ENCODE measurements at places on chromosomes 11 and 22.
A peak's percentile ranks its signal among the peaks of the same experiment; 100 is the strongest.

- DNase-seq = no peak
These were observed 1.5 kb upstream of the CLDN5 start for GRCh38 chr22:19525666-19526065.

DNA sequence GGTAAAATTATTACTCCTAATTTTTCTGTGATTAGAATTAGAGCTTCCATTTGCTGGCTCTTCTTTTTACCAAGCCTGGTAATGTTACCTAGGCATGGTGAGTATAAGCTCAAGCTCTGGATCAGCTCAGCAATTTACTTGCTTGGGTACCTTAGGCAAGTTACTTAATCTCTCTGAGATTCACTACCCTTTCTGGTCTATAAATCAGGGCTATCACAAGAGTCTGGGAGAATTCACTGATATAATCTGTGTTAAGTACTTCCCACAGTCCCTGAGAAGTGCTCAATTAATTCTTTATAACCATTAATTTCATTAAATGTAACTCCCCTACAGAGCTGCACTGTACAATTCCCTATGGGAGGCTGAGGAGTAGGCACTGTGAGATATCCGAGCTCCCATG is 44.2 kb downstream of the TMEM123 start:
- DNase-seq = no peak

- no peak for DNase-seq
These were observed 3.6 kb upstream of the MED15 start for GRCh38 chr22:20503816-20504215.

GRCh38 chr22:33650244-33650643 is 270.0 kb downstream of the LARGE1 start:
- DNase-seq = no peak

GRCh38 chr11:19978668-19979518 is 181.4 kb downstream of the DBX1 start:
- DNase-seq = peak; percentile 69

DNA sequence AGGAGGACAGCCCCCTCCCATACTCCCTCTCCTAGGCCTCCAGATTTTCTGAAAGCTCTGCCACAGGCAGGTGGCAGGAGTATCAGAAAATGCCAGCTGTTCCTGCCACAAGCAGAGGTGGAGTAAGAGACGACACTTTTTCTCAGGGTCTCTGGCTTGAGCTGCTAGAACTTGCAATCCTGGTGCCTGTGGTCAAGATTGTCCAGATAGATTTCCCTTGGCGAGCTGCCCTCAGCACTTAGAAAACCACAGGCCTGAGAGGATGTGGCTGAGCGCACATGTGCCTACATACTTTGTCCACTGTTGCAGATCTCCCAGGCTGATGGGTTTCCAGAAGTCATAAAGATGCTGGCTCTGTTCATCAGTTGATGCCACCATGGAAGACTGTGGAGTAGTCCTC is 65.7 kb upstream of the NAV2 start:
- DNase-seq = no peak

DNA sequence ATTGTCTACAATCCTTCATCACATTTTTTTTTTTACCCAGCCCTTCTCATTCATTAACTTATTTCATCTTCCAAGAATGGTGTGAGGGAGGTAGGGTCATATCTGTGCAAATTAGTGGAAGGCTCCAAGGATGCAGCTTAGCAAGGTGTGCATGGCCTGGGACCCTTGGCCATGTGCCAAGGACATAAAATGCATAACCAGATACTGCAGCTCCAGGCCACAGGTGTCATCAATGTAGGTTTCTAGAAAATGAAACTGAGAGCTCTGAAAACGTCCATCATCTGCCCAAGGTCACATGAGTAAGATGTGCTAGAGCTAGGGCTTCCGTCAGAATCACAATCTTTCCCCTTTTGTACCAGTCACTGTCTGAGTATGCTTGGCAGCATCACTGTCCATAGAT is 29.8 kb downstream of the ANKK1 start:
- DNase-seq = no peak

GRCh38 chr11:17529844-17530185 is 14.4 kb downstream of the USH1C start:
- DNase-seq = no peak

GRCh38 chr22:41775976-41776375 is 24.5 kb upstream of the CCDC134 start:
- DNase-seq = no peak

GRCh38 chr22:44870021-44870420 is 117.6 kb downstream of the ARHGAP8 start:
- DNase-seq = peak; percentile 27

DNA sequence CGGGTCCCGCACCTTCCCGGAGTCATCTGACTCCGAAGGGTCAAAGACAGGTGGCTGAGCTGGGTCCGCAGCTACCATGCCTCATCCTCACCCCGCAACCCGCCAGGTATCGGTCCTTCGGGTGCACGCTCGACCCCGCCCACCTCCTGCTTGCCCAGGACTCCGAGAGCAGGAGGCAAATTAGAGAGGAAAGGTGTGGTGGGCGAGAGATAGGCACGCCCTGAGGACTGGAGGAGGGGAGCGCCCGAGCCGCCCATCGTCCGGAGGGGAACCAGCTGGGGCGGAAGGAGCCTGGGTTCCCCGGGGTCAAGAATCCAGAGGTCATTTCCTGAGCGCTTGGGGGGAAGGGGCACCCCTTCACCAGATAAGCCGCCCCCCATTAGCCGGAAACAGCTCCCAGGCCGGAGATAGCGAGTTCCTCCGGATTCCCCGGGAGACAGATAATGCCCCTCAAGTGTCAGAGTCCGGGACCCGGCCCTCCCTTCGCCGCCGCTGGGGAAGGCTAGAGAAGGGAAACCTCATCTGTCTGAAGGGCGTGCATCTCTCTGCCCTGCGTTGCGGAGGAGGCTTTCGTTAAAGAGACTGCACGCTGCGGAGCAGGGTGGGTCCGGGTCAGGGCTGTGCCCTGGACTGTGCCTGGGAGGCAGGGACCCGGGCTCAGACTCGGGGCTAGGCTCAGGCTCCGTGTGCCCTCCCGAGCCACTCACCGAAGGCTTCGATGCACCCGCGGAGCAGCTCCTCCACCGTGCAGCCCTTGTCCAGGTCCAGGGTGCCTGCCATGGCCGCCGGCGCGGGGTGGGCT is 1.7 kb downstream of the RASGRP2 start:
- DNase-seq = no peak

GRCh38 chr11:32819187-32819586 is 10.5 kb upstream of the PRRG4 start:
- no peak for DNase-seq

- DNase-seq = no peak
These were observed 86.0 kb downstream of the RASSF10 start for GRCh38 chr11:13094930-13095687.

DNA sequence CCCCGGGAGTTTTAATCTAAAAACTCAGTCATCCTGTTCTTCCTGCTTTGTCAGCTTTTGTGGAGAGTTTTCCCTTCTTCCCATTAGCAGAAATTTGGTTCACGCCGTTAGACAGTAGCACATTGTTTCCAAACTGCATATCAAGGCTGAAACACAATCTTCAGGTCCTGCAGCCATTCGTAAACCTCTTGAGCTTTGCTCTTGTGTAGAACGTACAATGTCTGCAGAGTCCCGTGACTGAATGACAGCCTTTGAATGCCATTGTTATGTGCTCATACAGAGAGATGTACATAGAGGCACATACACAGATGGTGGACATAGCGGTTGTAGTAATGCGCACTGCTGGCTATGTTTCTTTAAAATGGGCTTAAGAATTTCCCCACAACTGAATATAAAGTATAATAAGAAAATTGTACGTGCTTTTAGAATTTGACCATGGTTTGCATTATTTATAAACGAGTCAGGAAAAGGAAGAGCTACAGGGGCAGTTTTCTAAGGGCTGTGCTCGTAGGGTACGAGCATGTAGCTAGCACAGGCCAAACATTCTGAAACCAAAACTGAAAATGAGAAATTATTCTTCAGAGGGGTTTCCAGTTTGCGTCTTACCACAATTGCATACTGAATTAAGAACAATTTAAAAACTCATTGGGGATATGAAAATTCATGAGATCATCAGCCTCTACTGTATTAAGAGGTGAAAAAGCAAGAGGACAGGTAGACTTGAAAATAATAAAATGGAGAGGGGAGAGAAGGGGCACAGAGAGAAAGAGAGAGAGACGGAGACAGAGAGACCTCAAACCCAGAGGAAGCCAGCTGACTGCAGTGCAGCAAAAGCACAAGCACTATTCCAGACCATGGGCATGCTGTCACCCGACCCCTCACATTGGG is 310.1 kb downstream of the CADM1 start:
- no peak for DNase-seq

DNA sequence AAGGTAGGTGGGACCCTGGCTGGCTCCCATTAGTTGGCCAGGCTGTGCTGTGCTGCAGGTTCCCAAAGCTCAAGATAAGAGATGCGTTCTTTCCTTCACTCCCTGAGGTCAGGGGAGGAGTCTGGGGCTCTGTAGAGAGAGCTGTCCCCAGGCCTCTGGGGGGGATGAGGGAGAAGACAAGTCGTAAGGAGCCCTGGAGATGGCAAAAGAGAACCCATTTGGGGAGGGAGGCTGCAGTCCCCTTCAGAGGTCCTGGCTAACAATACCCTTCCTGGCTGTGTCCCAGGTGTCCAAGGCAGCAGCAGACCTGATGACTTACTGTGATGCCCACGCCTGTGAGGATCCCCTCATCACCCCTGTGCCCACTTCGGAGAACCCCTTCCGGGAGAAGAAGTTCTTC is 916 bp downstream of the GNG3 start:
- DNase-seq = peak; percentile 75
